ENCODE measurements at places on chromosomes 5 and 9.

DNA sequence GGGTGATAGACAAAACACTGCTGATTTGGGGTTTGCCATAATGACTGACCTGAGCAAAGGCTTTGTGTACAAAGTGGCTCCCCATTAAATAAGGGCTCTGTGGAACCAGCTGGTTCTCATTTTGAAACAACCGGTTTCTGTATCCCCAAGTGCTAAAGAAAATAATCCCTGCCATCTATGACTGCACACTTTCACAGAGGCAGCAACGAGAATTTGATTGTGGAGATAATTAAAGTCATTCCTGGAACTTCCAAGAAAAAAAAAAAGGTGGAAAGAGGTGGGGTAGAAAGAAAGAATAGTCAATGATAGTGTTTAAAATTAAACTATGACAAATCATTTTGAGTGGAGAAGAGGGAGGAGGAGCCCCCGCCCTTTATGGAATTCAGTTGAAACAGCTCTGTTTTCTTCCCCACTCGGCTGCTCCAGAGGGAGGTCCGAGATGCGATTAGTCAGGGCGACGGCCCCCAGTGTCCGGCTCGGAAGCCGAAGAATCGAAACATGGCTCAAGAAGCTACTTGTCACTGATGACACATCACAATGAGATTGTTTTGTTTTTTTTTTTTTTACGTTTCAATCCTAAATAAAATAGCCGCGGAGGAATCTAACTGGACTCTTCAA, 38.4 kb downstream of the EBF1 start:
- DNase-seq: no peak

DNA sequence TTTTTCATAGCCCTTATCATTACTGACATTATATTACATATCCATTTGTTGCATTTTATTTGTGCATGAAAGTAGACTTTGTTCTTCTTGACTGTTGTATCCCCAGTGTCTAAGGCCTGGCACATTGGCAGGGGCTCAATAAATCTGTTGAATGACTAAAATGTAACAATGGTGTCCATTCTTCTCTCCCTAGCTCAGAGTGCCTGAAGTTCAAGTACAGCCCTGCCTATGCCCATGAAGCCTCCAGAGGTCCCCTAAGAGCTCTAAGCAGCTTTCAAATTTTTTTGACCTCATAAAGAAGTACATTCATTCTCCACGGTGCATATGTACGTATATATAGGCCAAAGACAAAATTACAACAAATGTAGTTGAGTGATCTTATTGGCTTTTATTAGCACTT, 4.2 kb upstream of the BSPRY start:
- no peak for DNase-seq

GRCh38 chr5:124634741-124635323, 111.6 kb downstream of the ZNF608 start:
- no peak for DNase-seq

- no peak for DNase-seq
These were observed 21.6 kb downstream of the CATSPER3 start for GRCh38 chr5:134989266-134989830.

GRCh38 chr5:118791926-118792734, 196.2 kb downstream of the DTWD2 start:
- peak; percentile 44 for DNase-seq

DNA sequence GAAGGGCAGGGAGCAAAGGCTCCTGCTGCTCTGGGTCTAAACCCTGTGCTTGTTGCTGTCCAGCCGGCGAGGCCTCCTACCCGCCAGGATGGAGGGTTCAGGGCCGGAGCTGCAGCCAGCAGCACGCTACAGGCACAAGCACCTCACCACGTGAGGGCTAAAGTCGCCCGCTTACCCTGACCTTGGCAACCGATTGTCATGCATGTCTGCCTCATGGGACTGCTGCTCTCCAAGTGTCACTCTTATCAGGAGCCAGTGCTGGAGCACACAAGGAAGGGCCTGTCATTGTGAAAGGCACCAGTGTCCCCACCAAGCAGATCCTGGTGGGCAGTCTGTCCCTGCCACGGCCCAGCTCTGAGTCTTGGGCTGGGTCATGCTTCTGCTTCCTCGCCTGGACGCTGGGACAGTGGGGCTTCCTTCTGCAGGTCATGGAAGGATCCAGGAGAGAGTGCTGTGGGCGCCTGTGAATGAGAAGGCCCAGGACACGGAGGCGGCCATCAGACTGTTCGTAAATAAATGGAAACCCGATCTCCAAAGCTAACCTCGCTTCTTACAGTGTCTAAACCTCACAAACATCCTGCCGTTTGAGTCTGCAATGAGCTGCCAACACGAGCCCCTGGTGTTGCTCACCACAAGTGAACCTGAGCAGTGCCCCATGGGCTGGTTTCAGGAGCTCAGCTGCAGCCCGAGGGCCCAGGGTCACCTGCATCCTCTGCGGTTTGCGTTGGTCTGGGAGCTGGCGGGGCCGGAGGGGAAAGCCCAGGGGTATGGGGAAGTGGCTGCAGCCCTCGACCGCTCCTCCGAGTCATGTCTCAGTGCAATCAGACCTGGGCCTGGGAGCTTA, 58.2 kb upstream of the RXRA start:
- DNase-seq: no peak

DNA sequence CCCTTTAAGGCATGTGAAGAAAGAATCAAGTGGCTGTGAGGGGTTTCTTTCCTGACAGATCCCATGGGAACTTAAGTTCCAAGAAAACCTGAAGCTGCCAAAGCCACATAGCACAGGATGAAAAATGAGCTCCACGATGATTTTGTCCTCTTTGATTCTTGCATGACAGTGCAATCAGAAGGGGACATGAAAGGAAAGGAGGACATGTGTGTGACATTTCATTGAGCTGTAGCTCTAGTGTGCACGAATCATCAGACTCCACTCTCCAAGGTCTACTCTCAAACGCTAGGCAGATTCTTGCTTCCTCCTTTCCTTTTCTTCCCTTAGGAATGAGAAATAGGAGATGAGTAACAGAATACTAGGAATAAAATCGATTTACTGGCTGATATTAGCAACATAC, 142.0 kb downstream of the ZNF608 start:
- DNase-seq: no peak

- no peak for DNase-seq
These were observed 1.3 kb downstream of the BRD3OS start for GRCh38 chr9:134026581-134026980.

DNA sequence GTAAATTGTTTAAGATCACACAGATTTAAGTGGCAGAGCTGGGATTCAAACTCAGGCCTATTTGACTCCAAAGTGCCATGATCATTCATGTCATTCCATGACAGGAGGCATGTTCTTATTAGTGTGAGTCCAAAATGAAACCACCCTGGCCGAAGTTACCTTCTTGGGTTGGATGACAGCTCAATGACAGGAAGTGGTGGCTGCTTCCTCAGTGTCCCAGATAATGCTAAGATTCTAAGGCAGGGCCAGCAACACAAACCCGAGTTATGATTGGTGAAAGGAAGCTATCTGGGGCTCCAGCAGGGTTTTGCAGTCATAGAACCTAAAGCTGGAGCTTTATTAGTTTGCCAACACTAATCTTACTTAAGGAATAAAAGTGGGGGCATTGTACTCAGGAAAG, 340.4 kb downstream of the SLIT3 start:
- DNase-seq: no peak

DNA sequence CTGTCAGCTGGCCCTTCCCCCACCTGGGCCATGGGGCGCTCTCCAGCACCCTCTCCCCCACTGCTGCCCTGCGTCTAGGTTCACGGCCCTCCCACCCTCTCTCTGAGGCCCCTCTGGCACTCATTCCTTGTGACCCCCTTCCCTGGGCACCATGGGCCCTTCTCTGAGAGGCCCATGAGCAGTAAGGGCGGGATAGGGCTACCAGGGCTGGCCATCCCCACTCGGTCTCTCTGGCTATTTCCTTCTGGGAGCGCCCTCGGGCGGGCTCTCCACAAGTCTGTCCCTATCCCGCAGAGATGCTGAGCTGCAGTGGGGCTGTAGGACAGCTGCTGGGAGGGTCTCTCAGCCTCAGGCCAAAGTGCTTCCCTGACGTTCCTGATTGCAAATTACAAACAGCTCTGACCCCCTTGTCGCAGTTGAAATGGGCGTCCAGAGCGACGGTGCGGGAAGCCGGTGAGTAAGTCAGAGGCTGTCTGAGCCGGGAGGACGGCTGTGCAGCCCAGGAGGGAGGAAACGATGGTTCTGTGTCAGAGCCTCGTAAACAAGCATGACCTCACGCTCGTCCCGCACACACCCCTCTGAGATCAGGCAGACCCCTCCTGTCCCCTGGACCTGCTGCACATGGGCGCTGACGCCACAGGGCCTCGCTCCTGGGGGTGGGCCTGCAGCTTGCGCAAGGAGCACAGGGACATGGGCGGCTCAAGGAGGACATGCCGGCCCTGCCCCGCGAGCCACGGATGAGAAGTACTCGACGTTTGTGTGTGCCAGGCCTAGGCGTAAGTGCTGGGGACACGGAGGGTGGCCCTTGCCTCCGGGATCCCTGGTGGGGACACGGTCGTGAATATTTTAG, 36.3 kb upstream of the GFPT2 start:
- no peak for DNase-seq

DNA sequence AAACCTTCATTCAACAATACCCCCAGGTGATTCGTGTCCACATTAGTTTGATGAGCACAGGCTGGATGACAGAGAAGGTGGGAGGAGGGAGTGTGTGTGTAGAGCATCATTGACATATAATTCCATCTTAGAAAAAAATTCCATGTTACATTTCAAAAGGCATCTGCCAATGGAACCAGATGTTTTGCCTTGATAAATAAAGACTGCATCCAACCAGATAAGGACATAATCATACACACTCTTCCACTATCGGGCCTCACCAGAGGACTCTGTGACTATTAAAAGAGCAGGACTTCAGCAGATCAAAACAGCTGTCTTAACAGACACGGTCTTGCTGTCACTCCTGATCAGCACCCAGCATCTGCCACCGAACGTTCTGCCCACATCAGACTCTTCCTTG, 96.4 kb upstream of the SPIN1 start:
- DNase-seq: no peak

DNA sequence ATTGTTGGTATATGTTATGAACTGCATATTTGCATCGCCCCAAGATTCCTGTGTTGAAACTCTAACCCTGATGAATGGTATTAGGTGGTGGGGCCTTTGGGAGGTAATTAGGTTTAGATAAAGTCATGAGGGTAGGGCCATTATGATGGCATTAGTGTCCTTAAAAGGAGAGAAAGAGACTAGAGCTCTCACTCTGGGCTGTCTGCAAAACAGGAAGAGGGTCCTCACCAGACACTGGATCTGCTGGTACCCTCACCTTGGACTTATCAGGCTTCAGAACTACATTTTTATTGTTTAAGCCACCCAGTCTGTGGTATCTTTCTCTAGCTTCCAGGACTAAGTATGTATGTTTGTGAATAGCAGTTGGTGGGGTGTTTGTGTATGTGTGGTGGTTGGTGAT, 68.9 kb downstream of the MACIR start:
- no peak for DNase-seq

DNA sequence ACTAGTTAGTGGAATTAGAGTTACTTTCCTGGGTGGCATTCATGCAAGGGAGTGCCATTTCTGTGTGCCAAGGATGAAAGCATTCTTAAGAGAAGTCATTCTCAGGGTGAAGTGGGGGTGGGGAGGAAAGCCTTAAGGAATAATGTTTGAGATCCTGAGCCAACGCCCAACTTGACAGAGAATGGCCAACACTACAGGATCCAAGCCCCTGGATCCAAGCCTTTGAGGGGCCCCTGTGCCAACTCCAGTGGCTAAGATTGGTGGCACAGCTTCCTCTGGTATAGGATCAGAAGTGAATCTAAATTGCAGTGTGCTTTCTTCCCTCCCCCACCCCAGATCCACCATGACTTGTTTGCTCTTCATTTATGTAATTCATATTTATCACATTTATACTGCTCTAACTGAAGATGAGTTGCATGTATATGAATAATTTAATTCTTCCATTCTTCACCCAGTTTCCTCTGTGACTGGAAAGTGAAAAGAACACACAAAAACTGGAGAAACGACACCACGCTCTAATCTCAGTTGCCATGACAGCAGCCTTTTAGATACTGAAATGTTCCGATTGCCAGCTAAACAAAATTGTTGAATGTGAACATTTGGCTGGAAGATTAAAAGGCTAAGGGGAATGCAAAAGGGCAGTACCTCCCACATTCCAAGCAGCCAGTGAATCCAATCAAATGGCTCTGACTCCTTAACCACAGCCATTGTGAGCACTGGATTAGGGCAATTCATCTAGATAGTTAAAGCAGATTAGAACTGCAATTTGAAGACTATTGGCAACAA, 4.5 kb downstream of the ZNF608 start:
- DNase-seq: peak; percentile 66

Measured in DMS 273 treated with DMSO at 0.1 percent for 48 hours (cell line).